ENCODE measurements at places on chromosomes 6 and 20. TPM values are rescaled to one million over a fixed set of nuclear protein-coding genes. Genes with fewer than 3 reads are reported as not detected.

- H3K27me3 ChIP-seq: peaks cover 8% of the 10 kb centered on the region
- H3K27ac ChIP-seq: no peak overlapping the region
Observed at GRCh38 chr6:93177438-93177837, 241.9 kb downstream of the EPHA7 start.

DNA sequence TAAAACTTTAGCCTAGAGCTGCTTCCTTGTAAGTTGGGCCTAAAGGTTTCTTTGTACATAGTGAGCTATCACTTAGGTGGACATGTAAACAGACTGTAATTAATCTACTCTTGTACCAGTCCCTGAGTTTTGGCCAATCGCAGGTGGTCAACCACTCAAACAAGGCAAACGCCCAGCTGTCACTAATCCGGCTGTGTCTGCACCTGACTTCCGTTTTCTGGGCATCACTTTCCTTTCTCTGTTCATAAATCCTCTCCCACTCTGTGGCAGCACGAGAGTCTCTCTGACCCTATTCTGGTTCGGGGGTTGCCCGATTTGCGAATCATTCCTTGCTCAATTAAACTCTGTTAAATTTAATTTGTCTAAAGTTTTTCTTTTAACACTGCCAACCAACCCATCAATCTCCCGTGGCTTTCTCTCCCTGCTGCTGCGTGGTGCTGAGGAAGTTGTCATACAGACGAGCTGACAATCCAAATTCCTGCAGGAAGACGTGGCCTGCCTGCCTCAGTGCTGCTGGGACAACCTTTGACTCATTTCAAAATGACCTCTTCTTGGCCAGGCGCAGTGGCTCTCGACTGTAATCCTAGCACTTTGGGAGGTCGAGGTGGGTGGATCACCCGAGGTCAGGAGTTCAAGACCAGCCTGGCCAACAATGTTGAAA, 206.3 kb downstream of the QKI start:
- peaks cover under 1% of the 10 kb centered on the region for H3K4me1 ChIP-seq
- no peak overlapping the region for H3K4me3 ChIP-seq
- no peaks in the 10 kb centered on the region for H3K27me3 ChIP-seq
- H3K36me3 ChIP-seq: no peaks in the 10 kb centered on the region
- no peak for DNase-seq

The ZSCAN12 gene
- 4.5 TPM for total RNA-seq

The BACH2 gene
- total RNA-seq: 2.6 TPM

DNA sequence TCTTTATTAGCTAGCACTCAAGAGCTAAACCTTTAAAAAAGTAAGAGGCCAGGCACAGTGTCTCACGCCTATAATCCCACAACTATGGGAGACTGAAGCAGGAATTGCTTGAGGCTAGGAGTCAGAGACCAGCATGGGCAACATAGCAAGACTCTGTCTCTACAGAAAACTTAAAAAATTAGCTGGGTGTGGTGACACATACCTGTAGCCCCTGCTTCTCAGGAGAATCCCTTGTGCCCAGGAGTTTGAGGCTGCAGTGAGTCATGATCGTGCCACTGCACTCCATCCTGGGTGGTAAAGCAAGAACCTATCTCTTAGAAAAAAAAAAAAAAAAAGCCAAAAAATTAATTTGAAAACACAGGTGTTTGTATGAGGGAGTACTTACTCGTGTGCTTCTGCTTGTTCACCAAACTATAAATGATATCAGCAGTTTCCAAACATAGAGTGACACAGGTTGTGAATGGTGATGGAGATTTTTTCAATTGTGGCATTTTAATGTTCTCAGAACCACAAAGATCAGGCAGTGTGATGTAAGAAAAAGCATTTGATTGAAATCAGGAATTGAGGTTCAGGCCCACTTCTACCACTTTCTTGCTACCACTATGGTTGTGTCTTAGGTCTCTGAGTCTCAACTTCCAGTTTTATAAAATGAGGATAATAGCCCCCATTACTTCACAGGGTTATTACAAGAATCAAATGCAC, 104.9 kb downstream of the FOXO3 start:
- peaks cover 34% of the 10 kb centered on the region for H3K4me1 ChIP-seq
- no peak overlapping the region for H3K4me3 ChIP-seq
- H3K27ac ChIP-seq: no peak overlapping the region
- H3K36me3 ChIP-seq: peaks cover 28% of the 10 kb centered on the region

The HEY2 gene
- 22.7 TPM for total RNA-seq

The OOEP gene
- not detected for total RNA-seq

- H3K36me3 ChIP-seq: no peaks in the 10 kb centered on the region
- no peaks in the 10 kb centered on the region for H3K27me3 ChIP-seq
- H3K27ac ChIP-seq: no peak overlapping the region
- H3K4me1 ChIP-seq: no peaks in the 10 kb centered on the region
- DNase-seq: no peak
- H3K4me3 ChIP-seq: no peak overlapping the region
Observed at GRCh38 chr6:6884193-6884627, 223.6 kb upstream of the RREB1 start.

- DNase-seq: no peak
- no peak overlapping the region for H3K4me3 ChIP-seq
- no peaks in the 10 kb centered on the region for H3K4me1 ChIP-seq
- H3K36me3 ChIP-seq: no peaks in the 10 kb centered on the region
- H3K27me3 ChIP-seq: no peaks in the 10 kb centered on the region
Observed at GRCh38 chr6:86511962-86512361, 425.4 kb upstream of the HTR1E start.

DNA sequence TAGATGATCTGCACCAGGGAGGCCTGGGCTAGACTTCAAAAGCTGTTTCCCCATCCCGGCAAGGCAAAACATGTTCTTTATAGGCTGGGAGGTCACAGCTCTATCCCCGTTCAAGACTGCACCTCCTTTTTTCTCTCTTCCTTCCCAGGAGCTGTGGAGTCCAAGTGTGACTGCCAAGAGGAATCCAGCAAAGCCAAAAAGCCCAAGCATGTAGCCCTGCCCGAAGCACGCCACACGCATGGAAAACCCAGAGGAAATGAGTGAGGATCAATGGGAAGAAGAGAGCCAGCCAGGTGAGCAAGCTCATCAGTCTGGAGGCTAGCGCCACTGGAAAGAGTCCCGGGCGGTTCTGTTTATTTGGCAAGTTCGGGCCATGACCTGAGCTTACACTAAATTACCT, 240.4 kb downstream of the PRL start:
- no peaks in the 10 kb centered on the region for H3K4me1 ChIP-seq
- H3K27me3 ChIP-seq: no peaks in the 10 kb centered on the region
- no peak for DNase-seq
- no peak overlapping the region for H3K4me3 ChIP-seq
- H3K27ac ChIP-seq: no peak overlapping the region
- no peaks in the 10 kb centered on the region for H3K36me3 ChIP-seq

GRCh38 chr20:33183312-33183711, 15.4 kb downstream of the BPIFA2 start:
- no peaks in the 10 kb centered on the region for H3K27me3 ChIP-seq
- H3K4me3 ChIP-seq: no peak overlapping the region
- H3K36me3 ChIP-seq: no peaks in the 10 kb centered on the region
- H3K27ac ChIP-seq: no peak overlapping the region
- no peak for DNase-seq
- peaks cover 3% of the 10 kb centered on the region for H3K4me1 ChIP-seq

- H3K4me1 ChIP-seq: no peaks in the 10 kb centered on the region
- no peak overlapping the region for H3K4me3 ChIP-seq
- H3K36me3 ChIP-seq: no peaks in the 10 kb centered on the region
Observed at GRCh38 chr6:6986344-6986743, 121.4 kb upstream of the RREB1 start.

DNA sequence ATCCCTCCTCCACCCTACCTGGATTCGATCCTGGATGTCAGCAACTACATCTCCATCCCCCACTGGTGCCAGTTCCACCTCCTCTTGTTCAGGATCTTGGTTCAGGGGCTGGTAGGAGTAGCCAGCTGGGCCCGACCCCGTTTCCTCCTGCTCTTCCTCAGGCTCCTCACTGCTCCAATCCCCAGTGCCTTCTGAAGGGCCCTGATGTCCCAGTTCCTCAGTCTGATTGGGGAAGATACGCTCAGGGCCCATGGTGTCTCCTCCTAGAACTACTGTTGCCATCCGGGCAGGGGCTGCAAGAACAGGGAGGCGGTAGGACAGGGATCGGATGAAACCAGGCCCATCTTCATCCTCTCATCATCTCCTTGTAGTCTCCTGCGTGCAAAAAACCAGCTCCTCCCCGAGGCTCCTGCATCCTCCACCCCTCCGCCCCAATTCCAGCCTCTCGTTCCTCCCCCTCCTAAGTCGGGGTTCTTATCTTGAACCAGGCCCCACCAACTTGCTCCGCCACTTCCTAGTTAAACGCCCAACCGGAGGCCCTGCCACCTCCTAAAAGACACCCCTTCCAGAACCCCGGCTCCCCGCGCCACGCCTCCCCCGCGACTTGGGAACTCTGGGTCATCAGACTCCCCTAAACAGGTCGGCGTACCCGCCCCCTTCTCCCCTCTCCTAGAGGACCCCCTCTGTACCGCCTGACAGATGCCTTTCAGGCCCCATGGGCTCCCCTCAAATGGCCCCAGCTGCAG, 476 bp downstream of the MEA1 start:
- H3K27me3 ChIP-seq: no peaks in the 10 kb centered on the region
- peaks cover 44% of the 10 kb centered on the region for H3K4me1 ChIP-seq
- peaks cover 24% of the 10 kb centered on the region for H3K36me3 ChIP-seq
- H3K4me3 ChIP-seq: peak overlapping the region; percentile 98
- peak overlapping the region; percentile 92 for H3K27ac ChIP-seq

The MUC21 gene
- not detected for total RNA-seq

GRCh38 chr6:111996144-111996865, 57.6 kb upstream of the CCN6 start:
- DNase-seq: no peak
- peaks cover 7% of the 10 kb centered on the region for H3K4me1 ChIP-seq
- no peak overlapping the region for H3K4me3 ChIP-seq
- no peaks in the 10 kb centered on the region for H3K27me3 ChIP-seq

GRCh38 chr20:1944345-1945091, 49.3 kb downstream of the SIRPA start:
- no peak overlapping the region for H3K4me3 ChIP-seq
- H3K36me3 ChIP-seq: no peaks in the 10 kb centered on the region
- peaks cover 47% of the 10 kb centered on the region for H3K27me3 ChIP-seq
- DNase-seq: no peak

DNA sequence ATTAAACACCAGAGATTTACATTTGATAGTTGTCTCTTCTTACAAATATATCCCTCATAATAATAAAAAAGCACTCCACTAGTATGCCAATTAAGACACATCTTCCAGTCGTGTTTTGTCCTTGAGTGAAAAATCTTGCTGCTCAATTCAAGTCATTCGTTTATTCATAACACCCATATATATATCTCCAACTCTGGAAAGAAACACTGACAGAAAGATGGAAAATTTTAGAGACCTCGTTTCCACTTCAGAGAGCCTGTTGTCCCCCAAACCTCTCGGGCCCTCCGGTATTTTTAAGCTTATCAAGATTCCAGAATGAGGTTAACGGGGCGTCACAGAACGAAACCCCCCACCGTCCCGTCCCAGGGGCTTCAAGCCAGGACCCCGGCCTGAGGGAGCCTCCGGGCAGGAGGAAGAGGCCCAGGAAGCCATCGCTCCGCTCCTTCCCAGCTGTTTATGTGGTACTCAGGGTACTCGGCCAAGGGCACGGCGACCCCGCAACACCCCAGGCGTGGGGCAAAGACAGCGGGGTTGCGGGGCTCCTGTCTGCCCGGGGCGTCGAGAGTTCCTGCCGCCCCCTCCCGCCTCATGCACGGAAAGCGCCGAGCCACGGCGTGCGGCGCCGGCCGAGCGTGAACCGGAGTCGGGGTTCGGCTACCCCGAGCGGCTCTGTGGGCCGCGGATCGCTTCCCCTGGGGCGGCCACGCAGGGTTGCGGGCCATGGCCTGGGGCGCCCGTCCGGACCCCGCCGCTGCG, 623 bp upstream of the SNX9 start:
- H3K27ac ChIP-seq: peak overlapping the region; percentile 89
- H3K36me3 ChIP-seq: no peaks in the 10 kb centered on the region
- peak; percentile 85 for DNase-seq
- no peaks in the 10 kb centered on the region for H3K27me3 ChIP-seq

DNA sequence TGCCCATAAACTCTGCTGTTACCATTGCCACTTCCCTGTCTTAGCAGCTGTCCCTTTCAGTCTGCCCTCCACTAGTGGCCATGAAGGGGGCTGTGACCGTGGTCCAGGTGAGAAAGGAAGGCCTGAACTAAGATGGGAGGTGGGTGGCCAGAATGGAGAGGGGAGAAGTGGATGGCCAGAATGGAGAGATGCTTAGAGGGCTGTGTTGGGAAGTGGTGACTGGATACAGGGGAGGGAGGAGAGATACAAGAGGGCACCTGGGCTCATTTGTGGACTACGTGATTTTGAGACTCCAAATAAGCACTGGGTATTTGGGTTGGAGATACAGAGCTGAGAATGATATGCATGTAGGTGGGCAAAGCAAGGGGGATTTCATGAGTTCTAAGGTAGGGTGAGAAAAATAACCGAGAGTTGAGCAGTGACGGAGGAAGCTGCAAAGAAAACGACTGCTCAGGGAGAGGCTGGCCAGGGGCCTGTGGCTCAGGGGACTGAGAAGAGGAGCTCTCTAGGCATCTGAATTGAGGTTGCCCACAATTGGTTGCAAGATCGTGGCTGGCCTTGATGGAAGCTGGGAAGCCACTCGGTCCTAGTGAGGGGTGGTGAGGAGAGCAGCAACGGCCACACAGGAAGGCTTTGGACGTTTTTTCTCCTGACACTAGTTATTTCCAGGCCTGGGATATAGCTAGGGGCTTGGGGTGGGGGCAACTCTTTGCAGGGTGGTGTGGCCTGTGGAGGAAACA, 36.9 kb downstream of the PANK2 start:
- H3K36me3 ChIP-seq: peaks cover 31% of the 10 kb centered on the region
- no peak for DNase-seq
- peaks cover 24% of the 10 kb centered on the region for H3K4me1 ChIP-seq
- H3K27me3 ChIP-seq: no peaks in the 10 kb centered on the region

DNA sequence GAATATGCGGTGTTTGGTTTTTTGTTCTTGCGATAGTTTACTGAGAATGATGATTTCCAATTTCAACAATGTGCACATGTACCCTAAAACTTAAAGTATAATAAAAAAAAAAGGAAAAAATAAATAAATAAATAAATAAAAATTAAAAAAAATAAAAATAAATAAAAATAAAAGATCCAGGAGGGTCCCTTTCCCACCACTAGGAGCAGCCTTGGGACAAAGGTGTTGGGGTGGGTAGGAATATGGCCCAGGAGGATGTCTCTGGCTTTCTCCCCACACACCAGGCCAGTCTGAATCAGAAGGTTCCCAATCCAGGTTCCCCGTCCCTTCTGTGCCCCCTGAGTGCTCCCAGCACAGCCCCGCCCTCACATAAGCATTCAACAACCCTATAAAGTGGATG, 9.5 kb downstream of the LRFN2 start:
- no peak for DNase-seq
- no peaks in the 10 kb centered on the region for H3K27me3 ChIP-seq
- H3K4me1 ChIP-seq: no peaks in the 10 kb centered on the region
- H3K4me3 ChIP-seq: no peak overlapping the region
- H3K36me3 ChIP-seq: no peaks in the 10 kb centered on the region

The LRRC1 gene
- 7.4 TPM for total RNA-seq

Measured in osteocyte (in vitro differentiated cells).